Sciatic nerve (tissue), 2 donors: ENCODE measurements at places on chromosomes 3 and 15. TPM values are rescaled to one million over a fixed set of nuclear protein-coding genes. Genes with fewer than 3 reads are reported as not detected.

DNA sequence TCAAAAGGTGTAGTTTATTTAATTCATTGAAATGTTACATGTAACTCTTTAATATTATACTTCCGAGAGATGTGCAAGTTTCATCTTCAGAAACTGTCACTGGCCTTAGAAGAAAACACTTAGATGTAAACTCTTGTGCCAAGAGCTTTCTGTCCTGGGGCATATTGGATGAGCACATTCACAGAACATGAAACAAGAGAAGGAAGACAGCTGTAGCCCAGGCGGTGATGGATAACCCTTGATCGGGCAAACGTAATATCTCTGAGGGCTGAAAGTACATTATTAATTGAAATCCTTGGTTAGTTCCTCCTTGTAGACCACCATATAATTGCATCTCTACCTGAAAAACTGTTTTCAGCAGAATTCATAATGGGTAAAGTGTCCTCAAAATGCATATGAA, 67.4 kb downstream of the MECOM start:
- no peak for DNase-seq

DNA sequence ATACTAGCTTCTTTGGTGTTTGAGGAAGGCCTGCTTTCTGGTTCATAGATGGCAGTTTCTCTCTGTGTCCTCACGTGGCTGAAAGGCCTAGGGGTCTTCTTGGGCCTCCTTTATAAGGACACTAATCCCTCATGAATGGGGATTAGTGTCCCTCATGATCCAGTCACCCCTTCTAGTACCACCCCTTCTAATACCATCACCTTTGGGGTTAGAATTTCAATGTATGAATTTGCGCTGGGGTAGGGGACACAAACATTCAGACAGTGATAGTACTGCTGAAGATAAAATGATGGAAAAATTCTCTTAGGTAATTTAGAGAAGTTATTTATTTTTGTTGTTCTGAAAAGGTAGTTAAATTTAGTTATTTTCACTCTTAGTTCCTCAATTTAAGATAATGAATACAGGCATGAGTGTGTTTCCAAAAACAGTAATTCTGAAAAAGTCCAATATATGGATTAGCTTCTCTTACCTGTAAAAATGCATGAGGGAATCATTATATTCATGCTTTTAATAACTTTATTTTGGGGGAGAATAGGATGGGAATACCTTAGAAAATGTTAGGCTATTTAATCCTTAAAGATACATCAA, 103.6 kb downstream of the FNDC3B start:
- DNase-seq = no peak

DNA sequence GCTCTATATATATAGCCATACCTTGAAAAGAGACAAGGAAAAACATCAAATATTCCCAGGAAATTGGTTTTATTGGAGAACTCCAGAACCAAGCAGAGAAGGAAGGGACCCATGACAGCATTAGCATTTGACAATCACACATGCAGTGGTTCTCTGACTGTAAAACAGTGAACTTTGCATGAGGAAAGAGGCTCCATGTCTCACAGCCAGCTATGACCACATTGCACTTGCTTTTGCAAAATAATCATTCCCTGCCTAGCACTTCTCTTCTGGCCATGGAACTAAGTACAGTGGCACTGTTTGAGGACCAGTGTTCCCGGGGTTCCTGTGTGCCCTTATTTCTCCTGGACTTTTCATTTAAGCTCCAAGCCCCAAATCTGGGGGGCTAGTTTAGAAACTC, 85.5 kb downstream of the TGFBR2 start:
- no peak for DNase-seq

Gene CSPG4
- 57.5 TPM for total RNA-seq

Gene HHATL
- total RNA-seq = not detected

DNA sequence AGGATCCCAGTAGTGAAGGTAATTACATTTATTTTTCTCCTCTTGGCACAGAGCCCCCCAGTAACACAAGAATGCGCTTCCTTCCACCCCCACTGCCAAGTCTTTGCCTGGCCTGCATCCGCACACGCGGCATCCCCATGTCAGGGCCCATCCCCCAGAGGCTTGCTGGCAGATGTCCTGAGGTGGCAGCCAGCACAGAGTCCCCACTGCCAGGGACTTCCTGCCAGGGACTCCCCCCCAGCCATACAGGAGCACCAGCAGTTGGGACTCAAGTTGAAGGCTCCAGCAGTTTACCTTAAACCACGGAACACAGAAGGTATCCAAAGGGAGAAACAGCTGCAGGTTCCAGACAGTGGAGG, 41.0 kb downstream of the MEGF11 start:
- no peak for DNase-seq
